ENCODE measurements at places on chromosomes 11 and 22.
A peak's percentile ranks its signal among the peaks of the same experiment; 100 is the strongest.

GRCh38 chr11:87523276-87523675 lies 485.5 kb downstream of the TMEM135 start:
- DNase-seq: no peak

DNA sequence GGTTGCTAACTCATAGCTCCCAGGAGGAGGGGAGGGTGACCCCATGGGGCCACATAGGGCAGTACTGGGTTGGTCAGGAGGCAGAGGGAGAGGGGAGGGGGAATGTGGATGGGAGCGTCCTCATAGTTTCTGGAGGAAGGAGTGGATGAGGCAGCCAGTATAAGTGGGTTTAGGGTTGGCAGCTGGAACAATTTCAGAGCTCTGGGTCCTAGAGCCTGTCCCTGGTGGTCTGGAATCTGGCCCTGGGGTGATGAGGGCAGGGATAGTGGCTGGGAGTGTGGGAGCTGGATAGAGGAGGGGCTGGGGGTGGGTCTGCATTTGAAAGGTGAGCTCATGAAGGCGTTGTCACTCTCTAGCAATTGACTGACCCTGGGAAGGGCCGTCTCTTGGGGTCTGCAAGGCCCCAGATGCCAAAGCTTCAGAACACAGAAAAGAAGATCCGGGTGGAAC lies 5.3 kb upstream of the MRGPRG start:
- no peak for DNase-seq

GRCh38 chr11:120633616-120634393 lies 122.3 kb downstream of the GRIK4 start:
- no peak for DNase-seq

DNA sequence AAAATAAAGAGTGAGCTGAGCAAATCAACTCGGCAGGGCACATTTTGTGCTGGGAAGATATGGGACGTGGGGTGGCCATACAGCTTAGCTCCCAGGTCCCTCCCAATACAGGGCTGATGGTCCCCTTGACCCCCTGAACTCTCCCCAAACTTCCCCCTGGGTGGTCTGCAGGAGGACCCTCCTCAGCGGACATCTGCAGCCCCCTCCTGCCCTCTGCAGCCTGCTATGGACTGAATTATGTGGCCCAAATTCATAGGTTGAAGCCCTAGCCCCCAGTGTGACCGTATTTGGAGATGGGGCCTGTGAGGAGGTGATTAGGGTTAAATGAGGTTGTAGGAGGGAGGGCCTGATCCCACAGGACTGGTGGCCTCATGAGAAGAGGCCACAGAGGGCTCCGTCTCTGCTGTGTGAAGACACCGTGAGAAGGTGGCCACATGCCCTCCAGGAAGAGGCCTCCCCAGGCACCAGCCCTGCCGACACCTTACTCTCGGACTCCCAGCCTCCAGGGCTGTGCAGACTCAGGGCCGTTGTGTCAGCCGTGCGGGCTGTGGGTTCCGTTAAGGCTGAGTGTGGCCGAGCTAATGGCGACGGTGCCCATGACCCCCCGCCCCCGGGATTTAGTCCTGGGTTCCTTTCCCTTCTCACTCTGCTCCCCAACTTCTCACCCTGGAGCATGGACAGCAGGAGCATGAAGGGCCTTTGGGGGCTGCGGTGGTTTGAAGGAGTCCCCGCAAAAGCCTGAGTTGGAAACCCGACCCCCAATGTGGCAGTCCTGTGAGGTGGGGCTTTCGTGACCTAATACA lies 1042.8 kb downstream of the BRD1 start:
- DNase-seq: no peak

DNA sequence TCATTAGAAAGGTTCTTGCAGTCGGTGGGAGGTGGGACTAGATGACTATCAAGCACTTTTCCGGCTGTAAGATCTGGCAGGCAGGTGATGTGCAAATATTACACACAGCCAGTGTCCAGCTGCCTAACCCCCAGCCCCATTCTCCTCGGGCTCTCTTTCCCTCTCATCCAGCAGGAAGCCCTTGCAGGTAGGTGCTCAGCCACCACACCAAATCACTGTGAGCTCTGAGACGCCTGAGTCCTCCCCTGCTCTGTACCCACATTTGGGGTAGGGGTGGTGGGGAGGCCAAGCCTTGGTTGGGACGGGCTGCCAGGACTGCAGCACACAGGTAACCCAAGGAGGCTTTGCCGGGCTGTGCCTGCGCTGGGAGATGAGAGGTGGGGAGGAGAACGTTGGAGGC lies 601 bp downstream of the ART5 start:
- DNase-seq: no peak

- no peak for DNase-seq
Observed at GRCh38 chr11:1472180-1473005, 14.2 kb downstream of the MOB2 start.

- peak; percentile 15 for DNase-seq
Observed at GRCh38 chr11:95241681-95242081, 10.7 kb upstream of the SESN3 start.

- peak; percentile 40 for DNase-seq
Observed at GRCh38 chr11:6667733-6668374, 12.2 kb upstream of the DCHS1 start.

GRCh38 chr11:36385121-36385970 lies 89.3 kb downstream of the PRR5L start:
- peak; percentile 46 for DNase-seq

DNA sequence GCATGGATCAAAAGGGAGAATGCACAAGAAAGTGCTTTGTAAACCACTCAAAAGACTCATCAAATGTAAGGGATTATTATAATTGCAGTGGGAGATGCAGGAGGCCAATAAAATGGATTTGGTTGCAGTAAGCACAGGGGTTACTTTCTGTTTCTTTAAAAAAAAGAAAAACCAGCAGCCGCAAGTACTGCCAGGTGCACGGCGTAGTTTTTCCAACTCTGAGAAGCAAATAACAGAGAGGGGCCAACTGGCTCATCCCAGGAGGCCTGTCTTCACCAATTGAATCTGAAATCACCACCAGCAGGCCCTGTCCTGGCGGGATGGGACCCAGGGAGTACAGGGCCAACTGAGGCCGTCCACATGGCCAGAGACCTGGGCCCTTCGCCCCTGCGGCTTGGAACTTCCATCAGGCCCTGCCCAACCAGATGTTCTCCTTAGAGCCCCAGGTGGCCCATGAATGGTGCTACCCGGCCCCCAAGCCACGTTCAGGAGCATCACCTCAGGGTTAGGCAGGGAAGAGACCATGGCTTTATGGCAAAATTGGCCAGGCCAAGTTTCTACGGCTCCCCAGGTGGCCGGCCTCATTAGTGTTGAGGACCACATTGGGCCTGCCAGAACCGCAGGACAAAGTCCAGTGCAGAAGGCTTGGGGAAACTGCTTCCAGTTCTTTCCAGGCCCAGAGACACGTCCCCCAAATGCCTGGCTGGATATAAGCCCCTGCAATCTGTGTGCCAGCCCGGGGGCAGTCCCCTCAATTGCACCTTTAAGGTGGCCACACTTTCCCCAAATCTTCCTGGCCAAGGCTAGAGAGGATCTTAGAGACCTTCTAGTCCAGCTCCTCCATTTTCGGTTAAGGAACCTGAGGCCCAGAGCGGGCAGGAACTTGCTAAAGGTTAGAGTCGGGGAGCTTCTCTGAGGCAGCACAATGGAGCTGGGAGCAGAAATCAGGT lies 61.7 kb downstream of the CHRDL2 start:
- DNase-seq: no peak

DNA sequence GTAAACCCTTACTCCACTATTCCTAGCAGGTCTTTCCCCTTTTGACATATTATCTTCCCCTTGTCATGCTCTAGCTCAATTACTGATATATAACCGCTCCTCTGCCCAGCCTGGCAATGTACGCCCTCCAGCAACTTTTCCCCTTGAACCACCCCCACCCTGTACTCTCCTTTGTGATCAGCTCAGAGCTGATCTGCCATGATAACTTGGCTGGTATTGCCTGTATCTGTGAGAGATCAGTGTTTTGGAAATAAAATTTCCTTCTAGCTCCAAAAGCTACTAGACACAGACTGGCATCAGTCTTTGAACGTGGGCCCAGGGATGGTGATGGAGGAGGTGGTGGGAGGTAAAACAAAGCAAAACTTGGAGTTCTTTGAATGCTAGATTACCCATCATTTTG lies 42.9 kb downstream of the DIXDC1 start:
- no peak for DNase-seq

DNA sequence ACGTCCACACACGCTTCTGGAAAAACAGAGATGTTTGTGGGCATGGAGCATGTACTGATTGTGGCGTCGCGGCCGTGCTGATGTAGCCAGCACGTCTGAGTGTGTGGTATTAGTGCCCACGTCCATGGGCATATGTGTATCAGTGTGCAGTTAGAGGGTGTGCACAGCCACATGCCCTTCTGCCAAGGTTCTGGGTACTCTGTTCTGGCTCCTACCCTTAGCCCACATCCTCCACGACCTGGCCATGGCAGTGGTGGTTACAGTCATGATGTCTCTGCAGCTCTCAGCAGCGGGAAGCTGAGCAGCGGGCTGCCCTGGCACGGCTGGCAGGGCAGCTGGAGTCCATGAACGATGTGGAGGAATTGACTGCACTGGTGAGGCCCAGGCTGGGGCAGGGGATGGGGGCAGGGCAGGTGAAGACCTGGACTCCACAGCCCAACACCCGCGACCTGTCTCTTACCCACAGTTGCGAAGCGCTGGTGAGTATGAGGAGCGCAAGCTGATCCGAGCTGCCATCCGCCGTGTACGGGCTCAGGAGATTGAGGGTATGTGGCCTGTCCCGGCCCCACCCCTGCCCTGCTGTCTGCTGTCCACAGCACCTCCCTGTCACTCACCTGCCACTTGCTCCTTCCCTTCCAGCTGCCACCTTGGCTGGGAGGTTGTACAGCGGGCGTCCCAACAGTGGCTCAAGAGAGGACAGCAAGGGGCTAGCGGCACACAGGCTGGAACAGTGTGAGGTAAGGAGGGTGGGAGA lies 7.3 kb downstream of the SMTN start:
- DNase-seq: no peak

DNA sequence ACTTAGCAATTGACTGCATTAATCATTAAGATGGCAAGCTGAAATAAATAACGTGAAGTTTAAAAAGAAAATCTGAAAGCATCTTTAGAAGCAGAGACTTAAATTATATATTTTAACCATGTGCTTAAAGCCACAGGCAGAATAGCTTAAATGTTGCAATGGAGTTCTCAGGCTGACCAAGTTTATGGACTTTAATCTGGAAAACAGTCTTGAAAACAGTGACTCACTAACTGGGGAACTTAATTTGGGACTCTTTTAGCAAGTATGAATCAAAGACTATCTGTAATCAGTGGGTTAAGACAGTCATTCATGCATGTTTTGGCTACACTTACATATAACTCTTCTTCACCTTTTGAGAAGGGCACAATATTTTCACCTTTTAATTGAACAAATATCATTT lies 12.6 kb upstream of the GLYATL1 start:
- peak; percentile 75 for DNase-seq

DNA sequence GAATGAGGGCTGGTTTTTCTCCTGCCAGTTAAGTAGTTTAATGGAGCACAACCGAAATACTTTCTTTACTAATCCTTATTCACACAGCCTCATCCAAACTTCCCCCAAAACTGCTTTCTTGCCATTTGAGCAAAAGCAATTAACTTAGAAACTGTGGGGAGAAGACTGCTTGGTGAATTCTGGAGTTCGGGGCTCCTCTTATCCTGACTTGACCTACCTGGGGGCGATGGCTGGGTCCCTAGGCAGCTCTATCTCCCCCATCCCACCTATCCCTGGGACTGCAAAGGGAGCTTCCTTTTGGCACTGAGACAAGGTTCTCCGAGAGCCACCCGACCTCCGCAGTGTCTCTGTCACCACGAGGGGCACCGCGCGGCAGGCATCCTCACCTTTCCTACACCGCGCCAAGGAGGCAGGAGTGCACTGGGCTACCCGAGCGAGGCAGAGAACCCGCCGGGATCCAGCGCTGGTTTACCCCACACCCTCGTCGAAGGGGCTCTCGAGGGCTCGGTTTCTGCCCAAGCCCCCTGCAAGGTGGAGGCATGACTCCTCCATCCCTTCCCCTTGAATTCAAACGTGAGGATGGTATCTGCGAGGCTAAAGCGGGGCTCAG lies 759 bp downstream of the DESI1 start:
- no peak for DNase-seq

- no peak for DNase-seq
Observed at GRCh38 chr11:68683121-68683520, 1.2 kb upstream of the GAL start.

DNA sequence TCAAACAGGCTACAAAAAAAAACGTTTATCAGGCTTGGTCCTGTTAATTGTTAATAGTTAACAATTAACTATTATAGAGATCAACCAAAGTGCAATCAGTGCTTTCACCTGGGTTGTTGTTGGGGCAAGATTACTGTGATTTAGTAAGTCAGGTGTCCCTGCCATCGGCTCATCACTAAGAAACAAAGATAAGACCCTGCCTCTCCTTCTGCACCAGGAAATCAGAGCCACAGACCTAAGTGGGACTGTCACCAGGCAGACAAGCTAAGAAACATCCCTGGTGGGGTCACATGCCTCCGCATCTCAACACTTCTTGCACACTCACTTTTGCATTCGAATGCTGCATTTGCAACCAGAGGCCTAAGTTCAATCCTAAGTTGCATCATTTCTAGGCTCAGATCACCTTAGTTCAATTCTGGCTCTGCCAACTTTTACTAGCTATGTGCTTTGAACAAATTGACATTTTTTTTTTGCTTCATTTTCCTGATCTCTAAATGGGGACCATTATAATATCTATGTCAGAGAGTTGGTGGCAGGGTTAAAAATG lies 298.9 kb upstream of the B3GAT1 start:
- no peak for DNase-seq

GRCh38 chr11:81496601-81497000 lies 1237.1 kb downstream of the FAM181B start:
- no peak for DNase-seq

GRCh38 chr11:67277231-67277961 lies 11.1 kb downstream of the GRK2 start:
- peak; percentile 74 for DNase-seq

- no peak for DNase-seq
Observed at GRCh38 chr11:67667490-67668191, 6.8 kb downstream of the ALDH3B2 start.

Measured in AG10803 (cell line).